ENCODE measurements at places on chromosomes 1 and 21.

DNA sequence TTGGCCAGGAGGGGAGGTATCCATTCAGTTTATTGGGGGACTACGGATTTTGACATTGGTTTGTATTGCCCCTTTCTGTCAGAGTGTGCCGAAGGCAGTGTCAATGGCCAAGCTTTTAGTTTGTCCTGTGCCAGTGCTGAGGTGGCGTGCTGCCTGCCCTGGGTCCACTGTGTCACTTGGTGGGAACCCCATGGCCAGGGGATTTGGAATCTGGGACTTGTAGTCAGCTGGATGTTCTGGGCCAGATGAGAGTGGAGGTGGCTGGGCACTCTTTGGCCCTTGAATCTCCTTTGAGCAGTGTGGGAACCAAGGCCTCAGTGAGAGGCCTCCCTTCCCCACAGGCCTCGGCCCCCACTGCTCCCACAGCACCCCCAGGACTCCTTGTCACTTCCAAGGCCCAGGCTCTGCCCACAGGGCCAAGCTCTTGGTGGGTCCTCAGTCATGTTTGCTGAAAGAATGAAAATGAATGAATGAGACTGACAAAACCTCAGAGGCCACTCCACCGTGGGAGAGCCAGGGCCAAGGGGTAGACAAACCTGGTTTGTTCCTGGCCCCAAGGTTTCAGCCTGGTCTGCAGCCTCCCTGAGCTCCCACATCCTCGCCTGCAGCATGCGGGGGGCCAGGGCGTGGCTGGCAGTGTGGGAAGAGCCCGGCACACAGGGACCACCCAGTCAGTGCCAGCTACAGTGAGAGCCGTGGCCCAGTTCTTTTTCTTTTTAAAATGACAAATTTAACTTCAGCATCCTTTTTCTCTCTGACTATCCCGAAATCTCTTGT lies 412.2 kb downstream of the MATN1 start:
- no peak for DNase-seq

GRCh38 chr1:15836772-15837669 lies 10.5 kb upstream of the SPEN start:
- DNase-seq = no peak

DNA sequence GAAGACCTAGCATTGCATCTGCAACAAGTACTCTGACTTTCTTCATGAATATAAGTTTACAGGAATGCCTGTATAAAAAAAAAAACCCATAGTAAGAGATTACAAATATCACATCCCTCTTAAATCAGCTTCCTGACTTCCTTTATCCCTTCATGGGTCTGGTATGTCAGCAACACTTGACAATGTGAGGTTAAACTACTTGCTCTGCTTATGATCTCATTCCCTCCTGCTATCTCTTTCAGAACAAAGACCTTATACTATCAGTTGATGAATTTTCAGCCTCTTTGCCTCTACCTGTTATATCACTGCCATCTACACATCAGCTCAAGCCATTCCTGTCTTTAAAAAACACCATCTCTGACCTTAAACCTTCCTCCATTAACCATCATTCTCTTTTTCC lies 130.9 kb upstream of the SAMSN1 start:
- no peak for DNase-seq

DNA sequence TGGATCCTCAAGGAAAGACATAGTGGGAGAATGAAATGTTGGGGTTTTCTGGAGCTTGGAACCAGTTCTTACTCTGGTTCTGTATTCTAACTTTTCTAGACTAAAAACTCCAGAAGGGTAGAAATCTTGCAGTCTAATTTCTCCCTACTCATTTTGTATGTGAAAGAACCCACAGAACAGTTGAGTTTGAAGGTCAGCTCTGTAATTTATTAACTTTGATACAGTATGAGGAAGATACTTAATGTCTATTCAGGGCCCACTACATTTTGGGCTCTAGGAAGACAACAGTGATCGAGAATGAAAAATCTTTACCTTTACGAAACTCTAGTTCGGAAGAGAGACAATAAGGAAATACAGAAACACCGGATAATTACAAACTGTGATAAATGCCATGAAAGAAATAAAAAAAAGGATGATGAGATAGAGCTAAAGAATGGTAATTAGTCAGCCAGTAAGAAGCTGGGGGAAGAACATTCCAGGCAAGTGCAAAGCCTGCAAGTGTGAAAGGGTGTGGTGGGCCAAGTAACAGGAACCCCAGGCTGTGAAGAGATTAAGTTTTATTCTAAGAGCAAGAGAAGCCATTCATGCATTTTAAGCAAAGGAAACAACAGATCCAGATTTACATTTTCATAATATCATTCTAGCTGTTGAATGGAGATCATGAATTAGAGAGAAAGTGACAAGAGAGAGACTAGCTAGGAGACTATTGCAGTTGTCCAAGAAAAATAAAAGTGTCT lies 159.9 kb upstream of the HMCN1 start:
- no peak for DNase-seq

DNA sequence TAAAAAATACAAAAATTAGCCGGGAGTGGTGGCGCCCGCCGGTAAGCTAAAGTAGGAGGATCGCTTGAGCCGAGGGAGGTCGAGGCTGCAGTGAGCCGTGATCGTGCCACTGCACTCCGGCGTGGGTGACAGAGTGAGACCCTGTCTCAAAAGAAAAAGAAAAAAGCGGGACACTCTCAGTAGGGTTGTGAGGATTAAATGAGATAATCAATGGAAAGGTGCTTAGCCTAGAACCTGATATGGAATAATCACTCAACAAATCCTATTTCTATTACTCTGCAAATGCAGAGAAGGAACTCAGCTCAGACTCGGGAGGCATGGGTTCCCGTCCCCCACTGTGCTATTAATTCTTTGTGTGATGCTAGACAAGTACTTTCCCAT lies 529 bp upstream of the LUZP1 start:
- no peak for DNase-seq

- DNase-seq = no peak
Observed at GRCh38 chr1:226446094-226446493, 38.2 kb upstream of the PARP1 start.

- DNase-seq = no peak
Observed at GRCh38 chr1:233935297-233935868, 30.9 kb downstream of the SLC35F3 start.

- no peak for DNase-seq
Observed at GRCh38 chr1:211527006-211527405, 35.0 kb upstream of the RD3 start.

- DNase-seq = no peak
Observed at GRCh38 chr1:88608139-88608943, 75.7 kb upstream of the PKN2 start.

DNA sequence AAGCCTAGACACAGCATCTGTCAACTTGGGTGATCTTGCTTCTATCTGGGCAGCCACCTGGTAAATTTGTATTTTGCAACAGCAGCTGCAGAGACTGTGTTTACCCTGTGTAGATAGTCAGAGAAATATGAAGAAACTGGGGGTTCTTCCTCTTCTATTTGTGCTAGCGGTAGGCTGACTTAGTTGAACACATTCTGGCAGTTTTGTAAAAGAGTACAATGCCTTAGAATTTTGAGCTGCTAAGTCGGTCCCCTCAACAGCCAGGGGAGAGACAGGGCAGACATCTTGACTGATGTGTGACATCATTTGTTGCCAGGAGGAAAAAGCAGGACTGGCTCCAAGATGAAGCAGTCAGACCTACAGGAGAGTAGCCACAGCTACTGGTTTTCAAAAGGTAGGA lies 53.7 kb downstream of the KCNJ6 start:
- DNase-seq = no peak

GRCh38 chr1:63928186-63929105 lies 154.6 kb downstream of the ROR1 start:
- no peak for DNase-seq

DNA sequence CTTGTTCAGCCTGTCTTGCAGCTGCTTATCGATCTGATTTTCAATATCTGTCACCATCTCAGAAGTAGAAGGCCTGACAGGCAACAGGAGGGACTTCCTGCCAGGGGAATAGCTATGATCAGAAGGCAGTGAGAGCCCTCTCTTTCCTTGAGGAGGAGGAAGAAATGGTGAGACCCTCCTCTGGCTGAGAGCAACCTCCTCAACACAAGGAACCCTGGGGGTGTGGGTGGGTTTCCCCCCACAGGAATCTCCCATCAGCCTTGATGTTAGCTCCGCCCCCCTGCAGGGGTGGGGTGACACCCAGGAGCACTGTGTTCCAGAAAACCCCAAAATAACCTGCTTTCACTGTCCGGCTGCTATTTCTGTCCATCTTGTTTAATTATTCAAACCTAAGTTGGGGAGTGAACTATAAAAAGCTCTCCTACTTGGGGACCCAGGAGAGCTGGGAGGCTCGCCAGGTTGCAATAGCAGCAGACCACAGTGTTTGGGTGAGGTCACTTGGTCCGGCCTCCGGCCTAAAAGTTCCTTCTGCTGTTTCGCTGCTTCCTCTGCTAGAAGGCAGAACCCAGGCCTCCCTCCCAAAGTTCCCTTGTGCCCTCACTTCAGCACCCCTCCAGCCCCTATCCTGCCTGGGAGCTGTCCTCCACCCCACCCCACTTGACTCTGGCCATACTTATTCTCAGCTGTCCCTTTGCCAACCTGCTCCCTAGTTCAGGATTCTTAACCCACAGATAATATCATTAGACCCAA lies 7.8 kb upstream of the MEF2D start:
- no peak for DNase-seq

GRCh38 chr1:33358114-33358794 lies 37.4 kb upstream of the A3GALT2 start:
- DNase-seq = no peak
